Placental epithelial cell (primary cell): ENCODE measurements at places on chromosomes 5 and 9. TPM values are rescaled to one million over a fixed set of nuclear protein-coding genes. Genes with fewer than 3 reads are reported as not detected.

The ARL10 gene
- 9.8 and 13.0 TPM in 2 replicates for total RNA-seq

The MAMDC2 gene
- 6.7 and 19.7 TPM in 2 replicates for total RNA-seq

The TRIM7 gene
- 1.2 and 1.8 TPM in 2 replicates for total RNA-seq

The IL9 gene
- not detected in 2 replicates for total RNA-seq

The FAM81B gene
- total RNA-seq, result not detected in 2 replicates
